ACHN (cell line): ENCODE measurements at places on chromosomes 3 and 15.

GRCh38 chr3:61685755-61686154 is 124.4 kb downstream of the PTPRG start:
- no peak for DNase-seq

GRCh38 chr15:33242669-33243191 is 48.2 kb upstream of the FMN1 start:
- DNase-seq = peak; percentile 67

GRCh38 chr3:73623346-73623745 is 1.4 kb downstream of the PDZRN3 start:
- no peak for DNase-seq

- peak; percentile 77 for DNase-seq
Measured at GRCh38 chr3:29486096-29486495, 205.2 kb downstream of the RBMS3 start.

GRCh38 chr3:15815696-15816095 is 17.9 kb upstream of the ANKRD28 start:
- peak; percentile 63 for DNase-seq

DNA sequence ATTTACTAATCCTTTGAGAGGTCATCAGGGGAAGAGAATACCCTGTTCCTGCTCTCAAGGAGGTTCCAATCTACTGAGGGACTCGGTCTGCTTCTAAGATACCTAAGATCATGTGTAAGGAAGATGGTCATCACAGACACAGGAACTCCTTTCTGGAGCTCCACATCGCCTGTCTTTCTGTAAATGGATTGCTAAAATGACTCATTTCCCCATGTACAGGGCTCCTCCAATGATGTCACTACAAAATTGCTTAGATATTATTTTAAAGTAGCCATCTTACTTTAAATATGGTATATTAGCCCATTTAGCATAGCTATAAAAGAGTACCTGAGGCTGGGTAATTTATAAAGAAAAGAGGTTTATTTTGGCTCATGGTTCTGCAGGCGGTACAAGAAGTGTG is 206.1 kb upstream of the PROK2 start:
- no peak for DNase-seq

DNA sequence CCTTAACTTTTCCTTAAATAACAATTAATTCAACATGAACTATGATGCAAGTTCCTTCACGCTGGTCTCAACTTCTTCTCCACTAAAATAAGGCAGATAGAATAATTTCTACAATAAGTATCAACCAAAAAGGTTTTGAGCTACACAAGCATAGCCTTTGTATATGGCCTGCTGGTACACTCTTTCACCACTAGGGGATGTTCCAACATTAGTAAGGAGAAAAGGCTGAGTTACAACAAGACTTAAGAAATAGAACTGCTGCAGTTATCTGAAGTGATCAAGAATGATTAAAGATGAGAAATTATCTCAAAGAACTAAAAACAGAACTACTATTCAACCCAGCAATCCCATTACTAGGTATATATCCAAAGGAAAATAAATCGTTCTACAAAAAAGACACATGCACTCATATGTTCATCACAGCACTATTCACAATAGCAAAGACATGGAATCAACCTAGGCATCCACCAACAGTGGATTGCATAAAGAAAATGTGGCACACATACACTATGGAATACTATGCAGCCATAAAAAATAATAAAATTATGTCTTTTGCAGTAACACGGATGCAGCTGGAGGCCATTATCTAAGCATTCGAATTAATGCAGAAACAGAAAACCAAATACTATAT is 14.4 kb downstream of the ATP13A3 start:
- DNase-seq = peak; percentile 72

GRCh38 chr3:129418041-129418973 is 10.1 kb downstream of the EFCAB12 start:
- DNase-seq = no peak

DNA sequence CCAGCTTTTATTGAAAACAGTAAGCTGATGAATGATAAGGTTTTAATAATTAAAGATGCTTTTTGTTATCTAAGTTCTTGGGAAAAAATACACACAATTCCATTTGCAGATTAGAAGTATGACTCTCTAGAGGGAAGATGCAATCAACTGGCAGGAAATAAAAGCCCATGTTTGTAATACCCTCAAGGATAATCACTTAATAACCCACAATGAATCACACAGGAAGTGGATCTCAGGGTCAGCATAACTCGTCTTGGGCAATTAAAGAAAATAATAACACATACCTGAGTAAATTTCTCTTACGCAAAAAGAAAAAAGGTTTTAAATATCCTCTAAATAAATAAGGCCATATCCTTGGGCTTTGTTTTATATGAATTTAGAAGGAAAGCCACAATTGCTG is 9.4 kb upstream of the EID1 start:
- DNase-seq = peak; percentile 22

- no peak for DNase-seq
Measured at GRCh38 chr3:120460862-120461261, 10.1 kb upstream of the FSTL1 start.

DNA sequence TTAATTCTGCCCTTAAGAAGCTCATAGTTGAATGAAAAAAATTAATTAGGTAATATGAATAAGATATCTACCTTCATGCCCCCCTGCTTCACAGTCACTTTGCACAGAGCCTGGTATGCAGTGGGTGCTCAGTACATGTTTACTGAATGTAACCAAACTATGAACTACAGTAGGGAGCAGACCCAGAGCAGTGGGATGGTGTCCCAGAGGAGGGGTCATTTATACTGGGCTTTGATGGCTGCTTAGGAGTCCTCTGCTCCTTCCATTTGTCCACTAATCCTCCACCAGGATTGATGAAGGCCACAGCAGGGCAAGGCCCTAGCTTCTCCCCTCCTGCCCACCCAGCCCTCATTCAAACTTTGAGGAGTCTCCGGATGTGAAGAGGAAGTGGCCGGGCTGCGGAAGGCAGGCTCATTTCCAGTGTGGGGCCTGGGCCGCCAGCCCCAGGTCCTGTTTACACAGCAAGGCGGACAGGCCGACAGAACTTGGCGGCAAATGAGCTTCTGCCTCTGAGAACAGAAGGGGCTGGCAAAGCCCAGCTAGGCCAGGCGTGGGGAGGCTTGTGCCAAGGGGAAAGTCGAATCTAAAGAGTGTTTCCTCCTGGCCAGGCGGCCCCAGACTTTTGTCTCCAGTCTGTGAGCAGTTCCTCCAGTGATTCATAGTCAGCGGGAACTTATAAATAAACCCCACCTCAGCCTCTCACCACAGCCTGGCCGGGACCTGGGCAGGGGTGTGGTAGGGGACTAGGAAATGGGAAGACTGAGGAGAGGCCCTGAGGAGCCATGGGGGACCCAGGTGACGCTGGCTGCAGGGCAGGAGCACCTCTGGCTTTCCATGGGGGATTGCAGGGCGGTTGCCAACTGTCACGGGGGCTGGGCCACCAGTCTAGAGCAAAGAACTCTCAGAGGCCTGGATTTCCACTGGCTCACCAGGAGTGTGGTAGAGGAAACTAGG is 51.6 kb upstream of the LCTL start:
- DNase-seq = no peak

- no peak for DNase-seq
Measured at GRCh38 chr3:41652506-41652905, 309.4 kb downstream of the ULK4 start.

DNA sequence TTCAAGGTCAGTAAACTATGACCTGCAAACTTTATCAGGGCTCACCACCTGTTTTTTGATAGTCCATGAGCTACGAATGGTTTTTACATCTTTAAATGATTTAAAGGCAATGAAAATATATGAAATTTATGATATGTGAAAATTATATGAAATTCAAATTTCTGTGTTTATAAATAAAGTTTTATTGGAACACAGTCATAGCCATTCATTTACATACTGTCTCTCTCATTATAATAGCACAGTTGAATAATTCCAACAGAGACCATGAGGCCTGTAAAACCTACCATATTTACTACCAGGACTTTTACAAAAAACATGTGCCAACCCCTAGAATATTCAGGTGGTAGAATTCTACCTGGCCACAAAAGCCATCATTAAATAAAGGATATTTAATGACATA is 64.0 kb upstream of the XXYLT1 start:
- no peak for DNase-seq

- no peak for DNase-seq
Measured at GRCh38 chr3:143496191-143496590, 352.1 kb downstream of the SLC9A9 start.

DNA sequence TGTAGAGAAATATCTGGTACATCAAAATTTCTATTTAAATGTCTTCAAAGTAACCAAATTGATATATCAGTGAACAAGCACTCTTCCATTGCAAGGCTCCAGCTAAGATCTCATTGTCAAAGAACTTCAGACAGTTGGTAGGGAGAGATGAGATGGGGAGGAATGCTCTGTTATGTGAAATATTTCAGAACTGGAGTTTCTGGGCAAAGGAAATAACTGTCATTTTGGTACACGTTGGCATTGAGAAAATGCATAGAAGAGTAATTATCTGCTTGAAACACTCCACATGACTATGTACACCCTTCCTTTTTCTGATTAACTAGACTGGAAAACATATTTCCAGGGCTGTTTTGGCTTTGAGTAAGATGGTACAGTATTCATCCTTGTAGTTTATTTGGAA is 297.5 kb upstream of the RASGRP1 start:
- DNase-seq = no peak

DNA sequence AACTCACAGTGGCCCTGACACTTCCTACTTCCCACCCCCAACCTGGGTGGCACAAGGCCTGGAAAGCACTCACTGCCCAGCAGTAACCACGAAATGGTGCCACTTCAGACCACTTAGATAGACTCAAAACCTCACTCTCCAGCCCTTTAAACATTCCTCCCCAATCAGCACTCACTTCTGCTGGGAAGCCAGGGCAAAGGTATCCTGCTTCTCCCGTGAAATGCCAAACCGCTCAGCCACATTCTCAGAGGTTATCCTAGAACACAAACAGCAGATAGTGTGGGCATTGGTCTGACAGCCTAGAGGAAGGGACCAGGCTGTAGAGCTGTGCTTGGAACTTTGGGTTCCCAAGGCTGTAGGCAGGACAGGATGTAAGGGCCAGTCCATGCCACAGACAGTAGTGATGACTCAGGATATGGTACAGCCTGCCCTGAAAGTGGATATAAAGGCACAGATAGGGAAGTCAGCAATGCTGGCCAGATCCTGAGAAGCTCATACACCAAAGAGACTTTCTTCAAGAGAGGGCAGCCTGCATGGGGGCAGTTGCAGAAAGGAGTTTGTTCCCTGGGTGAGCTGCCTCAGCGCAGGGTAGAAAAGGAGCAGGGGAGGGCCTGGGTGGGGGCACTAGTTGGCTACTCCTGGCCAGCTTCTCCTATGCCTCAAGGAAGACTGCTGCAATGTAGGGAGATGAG is 9.2 kb downstream of the ACAA1 start:
- DNase-seq = no peak

- no peak for DNase-seq
Measured at GRCh38 chr3:95356764-95357501, 1294.1 kb downstream of the NSUN3 start.

DNA sequence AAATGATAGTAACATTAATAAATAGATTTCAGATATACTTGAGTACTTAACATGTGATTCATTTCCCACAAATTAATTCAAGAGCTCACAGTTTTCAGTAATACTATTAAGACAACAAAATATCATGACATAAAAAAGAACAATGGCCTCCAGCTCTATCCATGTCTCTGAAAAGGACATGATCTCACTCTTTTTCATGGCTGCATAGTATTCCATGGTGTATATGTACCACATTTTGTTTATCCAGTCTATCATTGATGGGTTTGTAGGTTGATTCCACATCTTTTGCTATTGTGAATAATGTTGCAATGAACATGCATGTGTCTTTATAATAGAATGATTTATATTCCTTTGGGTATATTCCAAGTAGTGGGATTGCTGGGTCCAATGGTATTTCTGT is 1012.8 kb upstream of the ALCAM start:
- no peak for DNase-seq

GRCh38 chr3:48219543-48219942 is 3.8 kb upstream of the CAMP start:
- no peak for DNase-seq

GRCh38 chr3:148197061-148197460 is 500.6 kb upstream of the AGTR1 start:
- no peak for DNase-seq

GRCh38 chr15:39869858-39870515 is 50.1 kb downstream of the GPR176 start:
- DNase-seq = no peak

GRCh38 chr15:60772395-60773120 is 293.6 kb upstream of the ICE2 start:
- DNase-seq = no peak

- no peak for DNase-seq
Measured at GRCh38 chr15:91780387-91780786, 73.1 kb upstream of the SLCO3A1 start.

DNA sequence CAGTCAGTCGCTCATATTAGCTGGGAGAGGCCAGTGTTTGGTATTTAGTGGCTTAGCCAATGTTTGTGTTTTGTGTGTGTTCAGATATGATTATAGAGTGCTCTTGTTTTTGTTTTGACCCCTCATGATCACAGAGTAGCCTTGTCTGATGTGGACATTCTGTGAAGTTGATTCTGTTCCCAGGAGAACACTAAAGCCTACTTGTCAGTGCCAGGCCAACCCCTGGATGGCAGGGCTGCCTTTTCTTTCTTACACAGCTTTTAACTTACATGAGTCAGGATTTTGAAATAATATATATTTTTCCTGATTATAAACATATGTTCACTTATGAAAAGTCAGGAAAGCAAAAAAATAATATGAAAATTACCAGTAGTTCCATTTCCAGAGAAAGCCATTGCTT is 11.9 kb downstream of the CFAP161 start:
- no peak for DNase-seq

DNA sequence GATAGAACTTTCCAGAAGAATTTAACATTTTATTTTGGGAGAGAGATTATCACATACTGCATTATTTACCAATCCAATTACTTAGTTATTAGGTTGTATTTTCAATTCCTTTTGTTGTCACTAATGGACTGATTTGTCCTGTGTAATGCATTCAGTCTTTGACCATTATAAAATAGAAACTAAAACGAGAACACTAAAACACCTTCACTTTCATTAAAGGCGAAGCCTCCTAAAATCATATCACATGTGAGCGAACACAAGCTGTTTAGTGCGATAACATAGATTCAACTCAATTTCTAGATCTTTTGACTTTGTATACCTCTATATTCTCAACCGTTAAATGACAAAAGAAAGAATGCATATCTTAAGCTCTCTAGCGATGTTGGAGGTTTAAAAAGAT is 253.4 kb downstream of the VGLL3 start:
- DNase-seq = no peak

DNA sequence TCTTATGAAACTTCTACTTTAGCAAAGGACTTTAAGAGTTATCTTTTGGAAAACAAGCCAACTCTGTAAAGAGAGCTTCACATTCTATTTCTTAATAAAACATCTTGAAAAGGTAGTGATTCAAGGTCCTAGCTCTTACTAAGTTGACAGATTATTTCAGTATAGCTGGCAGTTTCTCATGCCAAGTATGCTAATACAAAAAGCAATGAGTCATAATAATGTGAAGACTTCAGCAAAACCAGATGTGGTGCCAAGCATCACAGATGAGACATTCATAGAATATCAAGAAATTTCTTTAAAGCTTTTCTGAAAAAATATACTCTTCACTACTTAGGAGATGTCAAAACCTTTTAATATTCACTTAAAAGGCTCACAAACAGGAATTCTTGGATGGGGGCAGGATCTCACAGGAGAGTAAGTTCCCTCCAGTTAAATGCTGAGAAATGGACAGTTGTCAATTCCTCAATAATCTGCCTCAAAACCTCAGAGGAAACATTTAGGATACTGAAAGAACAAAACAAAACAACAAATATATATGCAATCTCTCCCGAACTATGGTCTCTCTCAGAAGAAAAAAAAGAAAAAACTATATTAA is 45.6 kb downstream of the DCBLD2 start:
- peak; percentile 45 for DNase-seq

GRCh38 chr15:63339836-63340235 is 41.8 kb downstream of the CA12 start:
- DNase-seq = no peak
